ENCODE measurements at places on chromosomes 2 and 18.

DNA sequence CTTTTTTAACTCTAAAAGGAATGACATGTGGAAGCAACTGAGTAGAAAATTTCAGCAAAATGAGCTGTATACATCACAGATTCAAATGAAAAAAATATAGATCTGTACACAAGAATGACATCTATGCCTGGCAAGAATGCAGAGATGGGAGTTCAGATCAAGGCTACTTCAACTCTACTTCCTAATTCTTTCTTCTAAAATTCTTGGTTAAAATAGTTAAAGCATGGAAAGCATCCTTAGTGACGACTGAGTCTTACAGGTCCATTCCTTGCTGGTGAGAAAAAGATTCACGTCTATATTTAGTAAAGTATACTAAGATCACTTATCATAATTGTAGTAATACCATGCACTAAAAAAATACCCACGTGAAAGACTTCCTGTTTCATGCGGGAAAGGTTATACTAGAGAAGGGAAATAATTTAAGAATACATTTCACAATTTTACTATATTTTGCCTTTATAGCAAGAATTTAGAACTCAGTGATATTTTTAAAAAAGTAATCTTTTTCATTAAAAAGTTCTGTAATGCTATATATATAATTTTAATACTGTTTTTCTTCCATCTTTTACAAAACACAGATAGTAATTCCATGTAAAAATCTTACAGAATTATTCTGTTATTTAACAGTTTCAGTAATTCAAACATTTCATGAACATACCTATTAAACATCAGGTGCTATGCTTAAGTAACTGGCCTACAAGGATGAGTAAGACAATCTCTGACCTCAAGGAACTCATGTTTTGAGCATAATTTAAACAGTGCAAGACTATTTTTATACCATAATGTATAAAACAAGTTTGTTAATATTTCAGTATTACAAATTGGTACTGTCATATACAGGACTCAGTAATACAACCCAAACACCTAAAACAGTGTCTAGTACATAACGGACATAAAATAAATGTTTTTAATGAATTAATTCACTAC lies 159.6 kb downstream of the BAZ2B start:
- no peak for DNase-seq

DNA sequence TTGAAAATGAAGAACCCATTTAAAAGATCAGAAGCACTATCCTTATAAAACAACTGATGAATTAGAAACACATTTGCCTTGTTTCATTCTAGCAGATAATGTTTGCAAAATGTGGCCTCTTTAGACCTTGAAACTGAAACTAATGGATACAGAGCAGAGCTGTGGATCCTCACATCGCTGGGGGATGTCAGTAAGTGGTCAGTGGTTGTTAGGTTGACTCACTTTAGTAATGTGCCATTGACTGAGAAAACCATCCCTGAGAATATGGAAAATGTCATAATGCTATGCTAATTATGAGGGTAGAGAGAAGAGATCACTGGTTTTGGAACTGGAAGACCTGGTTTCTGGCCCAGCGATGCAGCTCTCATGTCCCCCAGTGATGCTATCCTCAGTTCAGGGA lies 176.7 kb downstream of the MYO1B start:
- DNase-seq: no peak

- DNase-seq: peak; percentile 62
Measured at GRCh38 chr2:102826904-102827303, 65.1 kb downstream of the TMEM182 start.

DNA sequence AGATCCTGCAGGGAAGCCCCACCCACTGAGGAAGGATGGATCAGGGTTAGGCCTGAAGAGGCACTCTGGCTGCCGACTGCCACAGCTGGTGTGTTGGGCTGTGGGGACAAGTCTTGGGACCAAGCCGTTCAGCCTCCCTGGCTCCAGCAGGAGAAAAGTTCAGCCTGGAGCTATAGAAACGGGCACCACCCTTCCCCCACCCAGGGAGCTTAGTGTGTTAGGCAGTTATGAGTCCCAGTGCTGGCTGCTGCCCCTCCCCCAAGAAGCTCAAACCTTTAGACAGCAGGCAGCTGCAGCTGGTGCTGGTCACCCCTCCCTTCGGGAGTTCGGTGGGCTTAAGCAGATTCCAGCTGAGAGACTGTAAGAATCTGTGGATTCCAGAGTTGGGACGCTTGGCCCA lies 447.1 kb upstream of the HS6ST1 start:
- DNase-seq: no peak
